ENCODE measurements at places on chromosomes 13 and 19.

DNA sequence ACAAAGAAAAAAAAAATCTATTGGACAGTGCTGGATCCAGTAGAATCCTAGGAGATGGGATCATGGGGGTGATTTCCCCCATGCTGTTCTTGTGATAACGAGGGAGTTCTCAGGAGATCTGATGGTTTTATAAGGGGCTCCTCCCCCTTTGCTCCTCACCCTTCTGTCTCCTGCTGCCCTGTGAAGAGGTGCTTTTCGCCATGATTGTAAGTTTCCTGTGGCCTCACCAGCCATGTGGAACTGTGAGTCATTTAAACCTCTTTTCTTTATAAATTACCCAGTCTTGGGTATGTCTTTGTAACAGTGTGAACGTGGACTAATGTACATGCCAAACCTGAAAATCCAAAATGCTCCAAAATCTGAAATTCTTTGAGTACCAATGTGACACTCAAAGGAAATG, 45.5 kb downstream of the ARHGEF7 start:
- DNase-seq = no peak

- no peak for DNase-seq
Measured at GRCh38 chr13:20461481-20461859, 64.2 kb downstream of the CRYL1 start.

DNA sequence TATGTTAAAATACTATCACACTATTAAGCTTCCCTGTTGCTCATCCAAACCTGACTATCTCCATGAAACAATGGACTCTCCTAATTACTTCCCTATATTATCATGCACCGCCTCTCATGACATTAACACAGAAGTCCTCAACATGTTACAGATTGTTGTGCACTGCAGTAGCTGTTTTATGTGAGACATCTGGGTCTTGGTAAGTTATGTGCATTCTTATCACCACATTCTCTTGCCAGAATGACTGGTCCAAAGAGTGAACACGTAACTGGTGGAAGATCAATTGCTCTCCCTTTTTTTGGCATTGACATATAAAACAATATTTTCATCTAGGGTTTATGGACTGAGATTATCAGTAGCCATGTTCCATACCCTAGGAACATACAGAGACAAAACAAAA, 59.4 kb downstream of the POSTN start:
- DNase-seq = no peak

GRCh38 chr19:40641281-40641680, 40.1 kb downstream of the LTBP4 start:
- DNase-seq = no peak

DNA sequence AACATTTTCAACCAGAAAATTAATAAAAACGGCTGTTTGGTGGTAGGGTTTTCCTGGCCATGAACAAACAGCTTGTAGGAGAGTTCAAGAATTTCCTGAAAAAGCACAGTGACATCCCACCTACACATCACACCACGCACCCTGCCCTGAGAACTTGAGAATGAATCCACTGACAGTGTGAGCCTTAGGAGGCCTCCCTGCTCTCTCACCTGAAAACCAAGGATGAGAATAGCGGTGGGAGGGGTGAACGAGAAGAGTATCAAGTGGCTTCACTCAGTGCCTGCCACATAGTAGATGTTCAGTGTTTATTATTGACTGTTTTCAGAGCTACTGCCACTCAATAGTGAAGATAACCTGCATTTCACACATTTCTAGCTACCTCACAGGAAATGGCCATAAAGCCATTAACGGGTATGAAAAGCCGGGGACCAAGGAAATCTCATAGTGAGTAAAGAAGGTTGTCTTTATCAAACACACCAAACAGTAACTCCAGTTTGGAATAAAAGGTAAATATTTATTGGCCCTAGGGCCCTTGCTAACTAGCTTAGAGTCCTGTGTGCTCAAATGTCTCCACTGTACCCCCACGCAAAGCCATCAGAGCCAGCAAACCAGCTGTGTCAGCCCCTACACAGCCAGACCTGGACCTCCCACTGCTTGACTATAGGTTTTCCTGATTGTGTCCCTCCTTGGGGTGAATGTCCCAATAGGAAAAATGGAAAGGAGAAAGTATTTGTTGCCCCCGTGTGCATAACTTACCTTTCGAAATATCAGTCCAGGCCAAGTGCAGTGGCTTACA, 40.6 kb downstream of the TPT1 start:
- no peak for DNase-seq
